ENCODE measurements at places on chromosomes 16 and 17.

- DNase-seq = no peak
Observed at GRCh38 chr16:84607694-84608093, 10.2 kb downstream of the COTL1 start.

- DNase-seq = no peak
Observed at GRCh38 chr17:41516830-41517283, 1.8 kb downstream of the KRT15 start.

- no peak for DNase-seq
Observed at GRCh38 chr17:40666331-40666730, 1.4 kb upstream of the KRT222 start.

DNA sequence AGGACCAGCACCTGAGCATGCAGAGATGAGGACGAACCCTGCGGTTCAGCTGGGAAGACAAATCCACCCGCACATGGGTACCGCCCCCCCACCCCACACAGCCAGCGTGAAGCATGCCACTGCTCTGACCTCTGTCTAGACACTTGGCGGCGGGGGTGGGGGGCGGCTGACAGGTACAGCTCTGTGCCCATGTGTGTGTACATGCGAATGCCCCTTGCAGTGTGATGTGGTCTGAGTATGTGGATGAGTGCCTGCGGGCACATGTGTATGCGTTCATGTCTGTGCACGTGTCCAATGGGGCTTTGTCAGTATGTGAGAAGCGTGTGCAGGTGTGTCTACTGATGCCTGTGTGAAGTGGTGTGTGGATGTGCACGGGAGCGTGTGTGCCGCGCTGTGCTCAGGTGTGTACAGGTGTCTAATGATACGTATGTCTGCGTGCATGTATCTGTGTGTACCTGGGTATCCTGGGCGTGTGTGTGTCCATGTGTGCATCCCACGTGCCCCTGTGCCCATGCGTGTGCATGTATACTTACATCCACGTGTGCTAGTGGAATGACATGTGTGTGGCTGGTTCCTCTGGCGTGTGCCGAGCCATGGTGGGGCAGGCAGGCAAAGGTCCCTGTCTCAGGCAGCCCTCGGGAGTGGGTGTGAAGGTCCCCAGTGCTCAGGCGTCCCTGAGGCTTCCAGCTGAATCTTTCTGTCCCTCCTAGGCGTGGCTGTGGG lies 636 bp upstream of the RAP1GAP2 start:
- DNase-seq = no peak

GRCh38 chr16:80583466-80583865 lies 42.7 kb downstream of the DYNLRB2 start:
- no peak for DNase-seq

DNA sequence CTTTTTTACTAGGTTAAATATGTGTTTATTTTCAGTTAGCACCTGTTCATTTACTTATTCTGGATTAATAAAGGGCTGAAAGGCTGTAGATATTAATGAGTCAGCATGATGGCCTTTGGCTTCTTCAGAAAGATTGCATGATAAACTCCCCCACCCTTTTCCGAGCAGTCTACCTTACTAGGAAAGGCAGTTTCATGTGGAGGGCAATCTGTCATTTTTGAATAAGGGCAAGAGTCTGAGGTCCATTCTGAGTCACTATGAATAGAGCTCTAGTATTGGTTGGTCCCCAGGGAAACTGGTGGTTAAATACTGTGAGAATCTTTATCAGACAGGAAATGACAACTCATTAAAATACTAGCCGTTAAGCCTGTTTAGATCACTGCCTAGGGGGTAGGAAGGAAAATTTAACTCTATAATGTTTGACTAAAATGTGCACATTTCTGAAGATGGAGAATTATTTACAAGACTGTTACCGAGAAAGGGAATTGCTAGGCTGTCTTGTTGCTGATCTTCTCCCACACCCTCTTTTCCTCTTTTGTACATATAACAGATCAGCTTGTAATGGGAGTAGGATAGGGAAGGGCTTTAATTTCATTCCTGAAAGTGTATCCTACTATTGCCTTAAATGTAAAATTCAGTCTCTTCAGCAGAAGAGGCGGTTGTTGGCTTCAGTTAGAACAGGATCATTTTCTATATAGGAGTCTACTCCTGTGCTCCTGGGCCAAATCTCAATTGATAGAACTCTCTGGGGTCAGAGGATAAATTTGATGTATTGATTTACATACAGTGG lies 63.3 kb downstream of the TUBD1 start:
- no peak for DNase-seq

DNA sequence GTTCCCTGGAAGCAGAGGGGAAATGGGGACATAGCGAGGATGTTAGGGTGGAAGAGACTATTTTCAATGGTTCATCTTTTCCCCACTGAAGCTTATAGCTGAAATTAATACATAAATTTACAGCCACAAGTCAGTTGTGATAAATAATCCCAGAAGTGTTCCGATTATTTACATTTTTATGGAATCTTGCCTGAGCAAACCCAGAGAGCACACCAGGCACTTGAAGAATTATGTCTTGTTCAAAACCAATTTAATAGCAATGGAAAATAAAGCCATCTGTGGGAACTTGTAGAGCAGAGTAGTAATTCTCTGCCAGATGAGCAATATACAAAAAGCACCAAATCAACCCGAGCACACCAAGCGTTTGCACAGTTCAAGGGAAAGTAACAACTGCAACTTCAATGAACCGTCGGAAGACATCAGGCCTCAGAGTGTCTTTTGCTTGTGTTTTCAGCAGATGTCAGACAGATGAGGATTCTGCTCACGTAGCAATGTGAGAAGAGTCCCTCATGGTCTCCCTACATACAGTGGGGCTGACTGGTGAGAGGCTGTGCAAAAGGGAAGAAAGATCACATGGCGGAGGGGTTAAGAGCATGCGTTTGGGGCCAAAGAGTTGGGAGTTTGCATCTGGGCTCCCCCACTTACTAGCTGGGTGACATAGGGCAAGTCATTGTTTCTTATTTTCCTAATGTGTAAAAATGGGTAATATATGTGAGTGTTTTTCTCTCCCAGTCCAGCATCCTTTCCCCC lies 148.7 kb upstream of the HS3ST2 start:
- no peak for DNase-seq

GRCh38 chr17:21001111-21001812 lies 41.5 kb downstream of the USP22 start:
- DNase-seq = no peak

DNA sequence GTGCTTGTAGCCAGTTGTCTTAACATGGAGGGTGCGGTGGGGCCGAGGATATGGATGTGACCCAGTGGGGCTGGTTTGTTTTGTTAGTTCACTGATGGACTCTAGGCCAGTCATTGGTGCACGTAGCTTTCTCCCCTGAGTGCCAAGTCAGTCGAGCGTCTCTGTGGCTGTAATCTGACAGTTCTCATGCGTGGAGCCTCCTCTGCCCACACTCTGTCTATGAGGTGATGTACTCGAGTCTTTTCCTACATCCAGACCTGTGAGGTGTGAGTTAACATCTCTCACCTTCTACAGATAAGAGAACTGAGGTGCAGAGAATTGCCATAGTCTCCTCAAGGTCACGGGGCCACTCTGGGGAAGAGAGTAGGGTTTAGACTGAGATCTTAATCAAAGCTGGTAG lies 90.2 kb downstream of the MARCHF10 start:
- DNase-seq = no peak

Measured in naive thymus-derived CD8-positive, alpha-beta T cell (primary cell).